Heart right ventricle (tissue), 16 donors: ENCODE measurements at places on chromosomes 1 and 21.

DNA sequence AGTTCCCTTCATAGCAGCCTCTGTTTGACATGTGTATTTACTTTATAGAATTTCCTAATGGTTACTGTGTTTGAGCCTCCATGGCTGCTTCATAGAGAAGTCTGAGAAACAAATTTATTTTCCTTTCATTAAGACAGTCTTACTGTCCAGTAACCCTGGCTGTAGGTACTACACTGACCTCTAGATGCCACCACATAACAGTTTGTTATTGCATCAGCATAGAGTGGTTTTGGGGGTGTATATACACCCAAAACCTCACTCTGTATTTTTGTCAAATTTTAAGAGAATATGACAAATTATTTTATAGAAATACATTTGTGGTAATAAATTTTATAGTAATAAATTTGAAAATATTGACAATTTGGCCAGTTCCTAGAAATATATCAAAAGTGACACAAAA lies 57.3 kb downstream of the OBSCN start:
- H3K4me3 ChIP-seq = no peak overlapping the region
- no peak for DNase-seq
- H3K4me1 ChIP-seq = peaks cover 9% of the 10 kb centered on the region
- peaks cover 79% of the 10 kb centered on the region for H3K36me3 ChIP-seq
- no peaks in the 10 kb centered on the region for H3K27me3 ChIP-seq
- no peak overlapping the region for H3K27ac ChIP-seq

- DNase-seq = no peak
- H3K27me3 ChIP-seq = no peaks in the 10 kb centered on the region
- peaks cover 31% of the 10 kb centered on the region for H3K4me1 ChIP-seq
- no peak overlapping the region for H3K4me3 ChIP-seq
These were observed 51.5 kb upstream of the ATP5PO start for GRCh38 chr21:33967086-33967571.

- H3K4me3 ChIP-seq = no peak overlapping the region
- H3K36me3 ChIP-seq = no peaks in the 10 kb centered on the region
- no peak for DNase-seq
- H3K4me1 ChIP-seq = no peaks in the 10 kb centered on the region
- no peak overlapping the region for H3K27ac ChIP-seq
These were observed 31.1 kb downstream of the TMEM50A start for GRCh38 chr1:25369241-25369640.

DNA sequence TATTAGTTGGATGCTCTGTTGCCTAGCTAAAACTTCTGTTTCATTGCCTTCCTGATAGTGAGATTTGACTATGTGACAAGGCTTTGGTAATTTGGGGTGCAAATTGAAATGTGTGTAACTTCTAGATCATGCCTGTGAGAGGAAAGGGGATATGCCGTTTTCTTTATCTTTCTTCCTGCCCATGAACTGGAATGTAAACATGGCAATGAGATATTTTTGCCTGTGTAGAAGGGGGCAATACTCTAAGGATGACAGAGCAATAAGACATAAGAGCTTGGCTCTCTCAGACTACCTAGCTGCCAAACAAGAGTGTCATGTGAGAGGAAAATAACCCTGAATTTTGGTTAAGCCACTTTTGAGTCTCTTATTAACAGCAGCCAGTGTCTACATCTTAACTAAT lies 49.7 kb downstream of the RAP1A start:
- peaks cover 83% of the 10 kb centered on the region for H3K4me1 ChIP-seq
- no peak overlapping the region for H3K27ac ChIP-seq
- DNase-seq = no peak
- no peaks in the 10 kb centered on the region for H3K27me3 ChIP-seq
- no peak overlapping the region for H3K4me3 ChIP-seq

DNA sequence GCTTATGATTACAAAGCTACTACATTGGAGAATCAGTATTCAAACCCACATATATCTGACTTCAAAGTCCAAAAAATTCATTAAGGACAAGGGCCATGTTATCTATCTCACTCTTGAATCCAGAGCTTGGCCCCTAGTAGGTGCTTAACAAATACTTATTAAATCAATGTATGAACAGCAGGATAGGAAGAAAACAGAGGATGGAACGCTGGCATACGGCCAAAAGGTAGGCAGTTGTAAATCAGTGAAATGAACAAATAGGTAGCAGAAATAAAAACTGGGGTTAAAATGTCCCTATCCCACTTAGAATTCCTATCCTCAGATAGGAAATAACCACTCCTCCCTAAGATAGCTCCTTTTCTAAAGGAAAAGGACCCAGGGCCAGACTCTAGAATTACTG lies 2.0 kb downstream of the MRPL24 start:
- no peaks in the 10 kb centered on the region for H3K36me3 ChIP-seq
- DNase-seq = no peak
- no peak overlapping the region for H3K4me3 ChIP-seq
- H3K27me3 ChIP-seq = no peaks in the 10 kb centered on the region
- peaks cover 31% of the 10 kb centered on the region for H3K4me1 ChIP-seq
- no peak overlapping the region for H3K27ac ChIP-seq

DNA sequence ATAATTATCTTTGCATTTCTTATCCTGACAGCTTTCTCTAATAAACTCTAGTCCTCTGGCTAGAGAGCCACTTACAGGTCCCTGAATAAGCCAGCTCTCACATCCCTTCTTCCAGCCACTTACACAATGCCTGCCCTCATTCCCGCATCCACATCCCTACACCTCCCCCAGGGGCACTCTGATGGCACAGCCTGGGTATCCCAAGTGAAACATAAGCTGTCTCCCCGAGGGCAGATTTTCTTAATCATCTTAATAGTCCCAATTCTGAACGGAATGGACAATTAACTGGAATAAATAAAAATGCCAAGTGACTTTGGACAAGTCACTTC lies 4.9 kb downstream of the RHOC start:
- H3K36me3 ChIP-seq = peaks cover 73% of the 10 kb centered on the region
- no peaks in the 10 kb centered on the region for H3K27me3 ChIP-seq
- H3K4me1 ChIP-seq = peaks cover 74% of the 10 kb centered on the region
- no peak overlapping the region for H3K4me3 ChIP-seq

DNA sequence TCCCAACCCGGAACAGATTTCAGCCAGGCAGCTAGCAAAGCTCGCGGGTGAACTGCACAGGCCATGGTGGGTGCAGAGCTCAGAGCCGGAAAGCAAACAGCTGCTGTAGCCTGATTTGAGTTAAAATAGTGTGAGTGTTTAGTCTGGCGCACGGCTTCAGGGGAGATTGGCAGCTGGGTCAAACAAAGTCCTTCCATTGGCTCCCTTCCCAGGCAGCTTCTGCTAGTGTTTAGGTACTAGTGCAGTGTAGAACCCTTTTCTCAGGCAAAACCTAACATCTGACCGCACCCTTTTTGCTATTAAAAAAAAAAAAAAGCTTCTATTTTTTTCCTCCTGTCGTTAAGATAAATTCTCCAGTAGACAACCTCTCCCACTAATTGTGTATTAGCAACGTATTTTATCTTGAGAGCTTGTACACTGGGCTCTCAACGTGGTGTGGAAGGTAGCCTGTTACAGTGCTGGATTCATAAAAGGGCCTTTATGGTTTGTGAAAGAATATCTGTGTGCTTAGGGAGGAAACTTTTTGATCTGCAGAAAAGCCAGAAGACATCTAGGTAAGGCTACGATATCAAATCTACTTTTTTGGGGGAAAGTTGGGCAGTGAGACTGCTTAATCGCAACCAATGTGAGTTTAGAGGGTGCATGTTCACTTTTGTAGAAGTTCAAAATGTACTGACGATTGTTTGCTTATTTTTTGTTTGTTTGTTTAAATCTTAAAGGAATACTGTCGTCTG lies 689.6 kb downstream of the USP25 start:
- peak overlapping the region; percentile 51 for H3K4me3 ChIP-seq
- H3K4me1 ChIP-seq = peaks cover 8% of the 10 kb centered on the region
- H3K27me3 ChIP-seq = no peaks in the 10 kb centered on the region
- H3K27ac ChIP-seq = peak overlapping the region; percentile 89

- no peaks in the 10 kb centered on the region for H3K4me1 ChIP-seq
- H3K27me3 ChIP-seq = no peaks in the 10 kb centered on the region
- H3K36me3 ChIP-seq = no peaks in the 10 kb centered on the region
- H3K4me3 ChIP-seq = no peak overlapping the region
- no peak for DNase-seq
These were observed 519.7 kb downstream of the NEGR1 start for GRCh38 chr1:71762514-71763255.

DNA sequence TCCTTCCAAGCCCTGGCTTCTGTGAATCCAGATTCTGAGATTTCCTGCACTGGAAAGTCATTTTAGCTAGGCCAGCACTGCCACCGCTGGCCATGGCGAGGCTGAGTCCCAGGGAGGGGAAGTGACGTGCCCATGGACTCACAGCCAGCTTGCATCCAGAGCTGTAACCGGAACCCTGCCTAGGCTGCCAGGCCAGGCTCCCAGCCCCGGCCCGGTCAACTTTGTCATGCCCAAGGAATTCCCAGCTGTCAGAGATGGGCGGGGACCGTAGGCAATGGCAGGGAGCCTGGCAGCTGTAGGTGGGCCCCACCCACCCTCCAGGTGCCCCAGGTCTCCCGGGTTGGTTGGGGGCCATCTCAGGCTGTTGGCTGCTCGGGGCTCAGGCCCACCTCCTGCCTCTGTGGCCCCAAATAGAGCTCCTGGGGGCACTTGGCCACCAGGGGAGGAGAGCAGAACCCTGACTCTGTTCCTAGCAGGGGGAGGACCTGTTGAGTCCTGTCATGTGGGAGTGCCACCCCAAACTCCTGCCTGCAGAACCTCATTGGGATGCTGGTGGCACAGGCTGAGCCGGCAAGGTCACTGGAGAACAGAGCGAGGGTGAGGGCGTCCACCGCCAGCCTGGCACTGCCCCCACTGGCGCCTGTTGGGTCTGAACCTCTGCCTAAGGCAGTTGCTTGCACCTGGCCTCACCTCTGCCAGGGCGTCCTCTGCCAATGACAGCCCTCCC lies 57.8 kb downstream of the FOXO6 start:
- H3K4me1 ChIP-seq = peaks cover 9% of the 10 kb centered on the region
- H3K36me3 ChIP-seq = no peaks in the 10 kb centered on the region
- no peak overlapping the region for H3K4me3 ChIP-seq
- H3K27ac ChIP-seq = peak overlapping the region; percentile 83
- H3K27me3 ChIP-seq = peaks cover 2% of the 10 kb centered on the region

- no peak overlapping the region for H3K27ac ChIP-seq
- H3K36me3 ChIP-seq = no peaks in the 10 kb centered on the region
- peaks cover 10% of the 10 kb centered on the region for H3K4me1 ChIP-seq
- no peak for DNase-seq
- H3K27me3 ChIP-seq = no peaks in the 10 kb centered on the region
These were observed 27.2 kb downstream of the PROK1 start for GRCh38 chr1:110477967-110478640.

GRCh38 chr1:20072771-20073170 lies 2.8 kb downstream of the PLA2G5 start:
- no peak for DNase-seq
- no peak overlapping the region for H3K4me3 ChIP-seq
- no peak overlapping the region for H3K27ac ChIP-seq

DNA sequence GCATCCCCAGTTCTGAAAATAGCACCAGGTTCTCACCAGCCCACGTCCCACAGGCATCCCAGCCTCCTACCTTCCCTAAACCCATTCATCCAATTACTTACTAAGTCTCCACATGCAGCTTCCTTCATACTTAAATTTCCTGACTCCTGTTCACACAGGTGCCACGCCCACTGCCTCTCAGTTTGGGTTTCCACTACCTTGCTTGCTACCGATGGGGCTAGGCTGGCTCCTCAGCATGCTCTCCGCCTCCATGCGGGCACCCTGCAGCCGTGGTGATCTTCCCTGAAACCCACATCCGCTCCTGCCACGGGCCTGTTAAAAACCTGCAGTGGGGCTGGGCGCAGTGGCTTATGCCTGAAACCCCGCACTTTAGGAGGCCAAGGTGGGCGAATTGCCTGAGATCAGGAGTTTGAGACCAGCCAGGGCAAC lies 70.4 kb upstream of the ANGPTL1 start:
- no peaks in the 10 kb centered on the region for H3K27me3 ChIP-seq
- peaks cover 11% of the 10 kb centered on the region for H3K4me1 ChIP-seq
- DNase-seq = no peak
- H3K36me3 ChIP-seq = no peaks in the 10 kb centered on the region

GRCh38 chr1:119276558-119276957 lies 92.0 kb upstream of the HAO2 start:
- H3K36me3 ChIP-seq = no peaks in the 10 kb centered on the region
- H3K4me3 ChIP-seq = no peak overlapping the region
- DNase-seq = no peak
- H3K27me3 ChIP-seq = no peaks in the 10 kb centered on the region
- no peak overlapping the region for H3K27ac ChIP-seq

GRCh38 chr1:39928809-39929587 lies 25.9 kb upstream of the MFSD2A start:
- DNase-seq = no peak
- no peaks in the 10 kb centered on the region for H3K27me3 ChIP-seq
- no peak overlapping the region for H3K27ac ChIP-seq
- peaks cover 13% of the 10 kb centered on the region for H3K4me1 ChIP-seq
- H3K4me3 ChIP-seq = no peak overlapping the region
- H3K36me3 ChIP-seq = no peaks in the 10 kb centered on the region

DNA sequence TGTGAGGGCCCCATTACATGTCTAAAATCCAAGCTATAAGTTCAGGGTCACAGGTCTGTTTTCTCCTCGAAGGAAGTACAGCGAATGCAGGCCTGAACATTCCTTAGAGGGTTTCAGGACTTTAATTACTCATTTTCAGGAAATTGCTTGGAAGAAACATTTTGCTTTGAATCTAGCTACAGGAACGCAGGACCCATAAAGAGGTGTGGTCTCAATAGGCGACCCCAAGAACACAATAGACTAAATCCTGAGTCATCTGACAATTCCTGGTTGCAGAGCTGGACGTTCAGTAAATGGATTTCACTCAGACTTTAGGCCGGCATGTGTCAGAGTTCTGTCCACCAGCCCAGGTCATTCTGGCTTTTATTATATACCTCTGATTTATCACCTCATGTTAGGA lies 1.0 kb upstream of the ERG start:
- DNase-seq = no peak
- H3K4me1 ChIP-seq = no peaks in the 10 kb centered on the region
- H3K4me3 ChIP-seq = no peak overlapping the region
- H3K27me3 ChIP-seq = no peaks in the 10 kb centered on the region
- peak overlapping the region; percentile 56 for H3K27ac ChIP-seq
- no peaks in the 10 kb centered on the region for H3K36me3 ChIP-seq

DNA sequence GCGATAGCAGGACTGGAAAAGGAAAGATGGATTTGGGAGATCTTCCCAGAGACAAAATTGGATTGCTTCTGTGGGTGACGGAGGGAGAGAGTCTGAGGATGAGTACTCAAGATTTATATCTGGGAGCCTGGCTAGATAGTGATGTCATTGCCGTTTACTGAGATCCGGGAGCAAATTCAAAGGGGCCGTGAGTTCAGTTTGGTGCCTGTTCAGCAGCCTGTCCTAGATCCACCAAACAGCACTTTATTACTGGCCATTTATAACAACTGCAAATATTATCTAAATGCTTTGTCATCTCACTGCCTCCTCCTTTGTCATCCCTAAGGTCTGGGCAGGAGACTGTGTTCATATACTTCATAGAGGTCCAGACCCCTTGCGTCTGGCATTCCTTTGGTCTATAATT lies 29.2 kb downstream of the MAPKAPK2 start:
- H3K27me3 ChIP-seq = no peaks in the 10 kb centered on the region
- H3K4me3 ChIP-seq = no peak overlapping the region
- DNase-seq = no peak
- no peaks in the 10 kb centered on the region for H3K36me3 ChIP-seq
- peaks cover 26% of the 10 kb centered on the region for H3K4me1 ChIP-seq

- H3K4me3 ChIP-seq = peak within 1 kb of the TSS; percentile 72
- no peaks in the 10 kb centered on the region for H3K27me3 ChIP-seq
- peak; percentile 97 for DNase-seq
These were observed at the start of gene KHDC4 for GRCh38 chr1:155934097-155934935. TSS of gene KHDC4 (minus strand) at chr1:155934413. CDS start at chr1:155934373, 40 bp downstream.
